ENCODE measurements at places on chromosomes 3 and 15.

DNA sequence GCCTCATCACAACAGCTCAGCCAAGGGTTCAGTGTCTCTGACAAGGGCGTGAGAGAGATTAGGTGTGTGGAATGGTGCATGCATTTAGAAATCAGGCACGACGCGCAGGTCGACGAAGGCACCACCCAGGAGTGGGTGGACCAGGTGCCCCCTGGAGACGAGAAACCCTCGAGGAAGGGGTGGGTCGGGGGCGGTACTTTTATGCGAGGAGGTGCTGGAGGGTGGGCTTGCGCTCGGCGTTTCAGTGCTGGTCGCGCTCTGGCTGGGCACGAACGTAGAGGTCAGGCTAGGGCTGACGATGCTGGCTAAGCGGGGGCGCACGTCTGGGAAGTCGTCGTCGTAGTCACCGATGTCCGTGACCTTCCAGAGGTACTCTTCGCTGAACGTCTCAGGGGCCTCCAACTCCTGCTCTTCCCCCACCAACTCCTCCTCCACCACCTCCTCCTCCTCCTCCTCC, 393 bp downstream of the ERICH6 start:
- peaks cover 21% of the 10 kb centered on the region for H3K4me1 ChIP-seq
- peak; percentile 67 for DNase-seq
- peak overlapping the region; percentile 89 for H3K4me3 ChIP-seq
- H3K36me3 ChIP-seq = peaks cover 14% of the 10 kb centered on the region
- H3K27me3 ChIP-seq = peaks cover 10% of the 10 kb centered on the region

- H3K36me3 ChIP-seq = no peaks in the 10 kb centered on the region
- H3K4me3 ChIP-seq = no peak overlapping the region
- DNase-seq = no peak
- no peaks in the 10 kb centered on the region for H3K4me1 ChIP-seq
- no peaks in the 10 kb centered on the region for H3K27me3 ChIP-seq
These were observed 1762.5 kb downstream of the SI start for GRCh38 chr3:163315786-163316185.

DNA sequence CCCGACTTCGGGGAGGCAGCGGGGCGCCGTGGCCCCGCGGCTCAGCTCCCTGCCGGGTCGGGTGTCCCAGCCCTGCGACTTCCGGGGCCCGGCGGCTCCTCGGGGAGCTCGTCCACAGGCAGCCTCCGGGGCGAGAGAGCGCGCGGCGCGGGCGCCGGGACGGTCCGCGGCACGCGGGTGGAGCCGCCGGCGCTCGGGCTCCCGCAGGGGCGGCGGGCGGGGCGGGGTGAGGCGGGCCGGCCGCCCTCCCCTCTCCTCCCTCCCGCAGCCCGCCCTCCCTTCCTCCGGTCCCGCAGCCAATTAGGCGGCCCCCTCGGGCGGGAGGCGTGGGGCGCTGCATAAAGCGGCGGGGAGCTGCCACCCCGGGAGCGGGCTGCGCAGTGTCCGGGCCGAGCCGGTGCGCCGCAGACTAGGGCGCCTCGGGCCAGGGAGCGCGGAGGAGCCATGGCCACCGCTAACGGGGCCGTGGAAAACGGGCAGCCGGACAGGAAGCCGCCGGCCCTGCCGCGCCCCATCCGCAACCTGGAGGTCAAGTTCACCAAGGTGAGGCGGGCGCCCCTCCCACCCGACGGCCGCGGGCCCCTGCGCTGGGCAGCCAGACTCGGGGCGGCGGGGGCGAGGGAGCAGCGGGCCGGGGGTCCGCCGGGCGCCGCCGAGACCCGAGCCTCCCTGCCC, at the start of gene ALDH1A3:
ALDH1A3 (plus strand) TSS at position 368 of the 675 bp plus-strand sequence; CDS start at position 445, 77 bp downstream.
- no peak for DNase-seq
- H3K4me3 ChIP-seq = peak within 1 kb of the TSS; percentile 45
- H3K27me3 ChIP-seq = peaks cover 75% of the 10 kb centered on the region
- H3K36me3 ChIP-seq = no peaks in the 10 kb centered on the region
- no peak within 1 kb of the TSS for H3K27ac ChIP-seq

GRCh38 chr15:46865155-46865554, 852.1 kb upstream of the SEMA6D start:
- no peaks in the 10 kb centered on the region for H3K4me1 ChIP-seq
- H3K27ac ChIP-seq = no peak overlapping the region
- no peak for DNase-seq
- no peaks in the 10 kb centered on the region for H3K27me3 ChIP-seq

DNA sequence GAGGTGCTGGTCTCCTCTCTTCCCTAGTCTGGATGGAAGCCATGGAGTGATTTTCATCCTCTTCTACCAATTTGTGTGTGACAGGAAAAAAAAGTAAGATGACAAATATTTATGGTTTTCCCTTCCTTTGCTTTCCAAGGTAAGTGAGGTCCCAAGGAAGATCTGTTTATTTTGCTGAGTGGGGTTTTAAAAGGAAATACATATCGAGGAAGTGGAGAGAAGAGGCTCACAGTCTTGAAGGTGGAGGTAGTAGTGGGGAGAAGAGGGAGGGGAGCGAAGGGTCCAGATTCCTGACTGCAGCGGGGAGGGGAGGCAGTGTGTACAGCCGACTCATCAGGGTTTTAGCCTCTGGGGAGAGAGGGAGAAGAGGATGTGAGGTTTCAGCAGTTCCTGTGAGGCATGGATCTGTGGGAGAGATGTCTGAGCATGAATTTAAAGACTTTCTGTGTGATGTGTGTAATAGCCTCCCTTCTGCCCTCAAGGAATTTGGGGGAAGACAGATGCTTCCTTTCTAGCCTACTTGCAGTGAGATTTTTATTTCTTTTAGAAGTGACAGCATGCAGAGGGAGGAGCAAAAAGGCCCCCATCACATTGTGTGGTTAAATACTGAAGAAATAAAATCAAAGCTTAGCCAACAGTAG, 272.4 kb downstream of the THRB start:
- H3K4me1 ChIP-seq = no peaks in the 10 kb centered on the region
- H3K4me3 ChIP-seq = no peak overlapping the region
- no peaks in the 10 kb centered on the region for H3K36me3 ChIP-seq
